ENCODE measurements at places on chromosomes 3 and 15. TPM values are rescaled to one million over a fixed set of nuclear protein-coding genes. Genes with fewer than 3 reads are reported as not detected.

DAPK2 gene
- 7.3 TPM for total RNA-seq

HIGD2B gene
- total RNA-seq = not detected

SLC15A2 gene
- total RNA-seq = 1.1 TPM

FRG2C gene
- total RNA-seq = not detected

- H3K27ac ChIP-seq = no peak overlapping the region
- no peak overlapping the region for H3K4me3 ChIP-seq
- no peaks in the 10 kb centered on the region for H3K36me3 ChIP-seq
- H3K27me3 ChIP-seq = no peaks in the 10 kb centered on the region
Measured at GRCh38 chr3:61682671-61683548, 121.5 kb downstream of the PTPRG start.

DNA sequence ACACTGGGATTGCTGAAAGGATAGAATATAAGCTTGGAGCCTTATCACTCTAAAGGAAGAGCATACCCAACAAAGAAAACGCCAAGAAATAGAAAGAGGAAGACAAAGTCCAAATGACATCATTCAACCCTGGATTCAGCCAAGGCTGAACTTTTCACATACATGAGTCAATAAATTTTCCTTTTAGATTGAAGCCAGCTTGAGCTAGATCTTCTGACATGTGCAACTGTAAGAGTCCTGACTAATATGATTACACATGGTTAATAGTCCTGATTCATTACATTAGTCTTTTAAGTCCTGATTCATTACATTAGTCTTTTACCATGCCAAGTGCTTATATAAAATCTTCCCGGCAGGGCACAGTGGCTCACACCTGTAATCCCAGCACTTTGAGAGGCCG lies 13.6 kb upstream of the DENND6A start:
- H3K4me1 ChIP-seq = peaks cover 12% of the 10 kb centered on the region
- H3K27ac ChIP-seq = no peak overlapping the region
- H3K36me3 ChIP-seq = no peaks in the 10 kb centered on the region
- no peak overlapping the region for H3K4me3 ChIP-seq
- DNase-seq = no peak

GRCh38 chr15:26667222-26667988 lies 105.5 kb downstream of the GABRB3 start:
- no peak for DNase-seq
- H3K27me3 ChIP-seq = no peaks in the 10 kb centered on the region
- H3K36me3 ChIP-seq = no peaks in the 10 kb centered on the region

DNA sequence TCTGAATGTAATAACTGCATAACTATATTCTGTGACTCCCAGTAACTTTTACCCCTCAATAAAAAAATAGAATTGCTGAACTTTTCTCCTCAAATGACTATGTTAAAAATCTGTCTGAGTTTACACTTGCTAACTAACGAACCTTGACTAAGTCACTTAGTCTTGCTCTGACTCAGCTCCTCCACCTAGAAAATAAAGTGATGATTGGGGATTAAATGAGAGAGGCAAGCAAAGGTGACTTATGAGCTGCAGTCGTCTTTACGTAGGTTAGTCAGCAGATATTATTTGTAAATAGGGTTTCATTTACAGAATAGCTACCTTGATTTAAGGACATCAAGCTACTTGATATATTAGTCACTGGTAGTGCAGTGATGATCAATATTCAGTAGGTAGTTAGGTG lies 476.9 kb downstream of the MECOM start:
- no peak overlapping the region for H3K27ac ChIP-seq
- H3K4me1 ChIP-seq = peaks cover 11% of the 10 kb centered on the region
- H3K27me3 ChIP-seq = no peaks in the 10 kb centered on the region
- DNase-seq = no peak
- H3K36me3 ChIP-seq = no peaks in the 10 kb centered on the region

DNA sequence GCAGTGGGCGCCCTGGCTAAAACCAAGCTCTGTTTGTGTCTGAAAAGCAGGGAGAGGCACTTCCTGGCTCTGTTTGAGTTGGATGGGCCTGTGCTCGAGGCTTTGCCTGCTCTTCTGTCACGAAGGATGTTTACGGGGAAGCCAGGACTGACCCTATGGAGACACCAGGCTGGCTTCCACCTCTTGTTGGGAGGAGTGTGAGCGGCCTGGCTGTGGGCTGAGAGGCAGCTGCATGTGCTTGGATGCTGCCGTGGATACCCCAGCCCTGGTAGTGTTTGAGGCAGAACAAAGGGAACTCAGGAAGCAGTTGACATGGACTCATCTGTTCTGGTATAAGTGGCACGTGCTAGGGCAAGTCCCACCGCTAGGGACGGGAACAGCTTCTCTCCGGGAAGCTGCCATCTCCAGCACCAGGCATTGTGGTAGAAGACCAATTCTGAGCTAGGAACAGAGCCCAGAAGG lies 17.6 kb upstream of the SLC41A3 start:
- H3K4me1 ChIP-seq = peaks cover 22% of the 10 kb centered on the region
- peak overlapping the region; percentile 72 for H3K27ac ChIP-seq
- peak; percentile 68 for DNase-seq
- no peaks in the 10 kb centered on the region for H3K27me3 ChIP-seq
- H3K4me3 ChIP-seq = no peak overlapping the region
- H3K36me3 ChIP-seq = peaks cover 29% of the 10 kb centered on the region

GRCh38 chr3:14791343-14791945 lies 27.3 kb upstream of the FGD5 start:
- peaks cover 19% of the 10 kb centered on the region for H3K27me3 ChIP-seq
- H3K27ac ChIP-seq = no peak overlapping the region
- H3K4me1 ChIP-seq = peaks cover 16% of the 10 kb centered on the region
- DNase-seq = no peak
- H3K36me3 ChIP-seq = no peaks in the 10 kb centered on the region

GRCh38 chr3:29186131-29186599 lies 94.7 kb upstream of the RBMS3 start:
- H3K27ac ChIP-seq = no peak overlapping the region
- no peaks in the 10 kb centered on the region for H3K36me3 ChIP-seq
- H3K27me3 ChIP-seq = no peaks in the 10 kb centered on the region
- DNase-seq = no peak
- H3K4me1 ChIP-seq = no peaks in the 10 kb centered on the region
- no peak overlapping the region for H3K4me3 ChIP-seq

- no peaks in the 10 kb centered on the region for H3K4me1 ChIP-seq
- no peaks in the 10 kb centered on the region for H3K36me3 ChIP-seq
- H3K27me3 ChIP-seq = no peaks in the 10 kb centered on the region
- no peak for DNase-seq
- no peak overlapping the region for H3K27ac ChIP-seq
- H3K4me3 ChIP-seq = no peak overlapping the region
Measured at GRCh38 chr15:43702174-43702573, 8.5 kb downstream of the CKMT1A start.

DNA sequence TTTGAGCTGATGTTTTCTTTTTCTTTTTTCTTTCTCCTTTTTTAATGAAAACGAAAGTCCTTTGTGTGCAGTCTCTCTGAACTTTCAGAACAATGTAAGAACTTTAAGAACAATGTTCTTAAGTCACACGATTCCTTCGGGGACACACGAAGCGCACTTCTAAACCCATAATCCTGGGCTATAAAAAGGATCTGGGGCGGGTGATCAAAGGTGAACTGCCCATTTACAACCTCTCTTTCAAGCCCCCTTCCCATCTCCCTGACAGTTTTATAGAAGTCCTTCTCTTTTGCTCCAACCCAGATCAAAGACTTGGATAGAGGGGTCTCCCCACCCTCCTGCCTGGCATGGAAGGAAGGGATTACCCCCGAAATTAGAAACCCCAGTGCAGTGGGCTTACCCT lies 126.8 kb downstream of the BDH1 start:
- H3K27ac ChIP-seq = no peak overlapping the region
- peaks cover 35% of the 10 kb centered on the region for H3K4me1 ChIP-seq
- no peaks in the 10 kb centered on the region for H3K27me3 ChIP-seq
- H3K36me3 ChIP-seq = no peaks in the 10 kb centered on the region

DNA sequence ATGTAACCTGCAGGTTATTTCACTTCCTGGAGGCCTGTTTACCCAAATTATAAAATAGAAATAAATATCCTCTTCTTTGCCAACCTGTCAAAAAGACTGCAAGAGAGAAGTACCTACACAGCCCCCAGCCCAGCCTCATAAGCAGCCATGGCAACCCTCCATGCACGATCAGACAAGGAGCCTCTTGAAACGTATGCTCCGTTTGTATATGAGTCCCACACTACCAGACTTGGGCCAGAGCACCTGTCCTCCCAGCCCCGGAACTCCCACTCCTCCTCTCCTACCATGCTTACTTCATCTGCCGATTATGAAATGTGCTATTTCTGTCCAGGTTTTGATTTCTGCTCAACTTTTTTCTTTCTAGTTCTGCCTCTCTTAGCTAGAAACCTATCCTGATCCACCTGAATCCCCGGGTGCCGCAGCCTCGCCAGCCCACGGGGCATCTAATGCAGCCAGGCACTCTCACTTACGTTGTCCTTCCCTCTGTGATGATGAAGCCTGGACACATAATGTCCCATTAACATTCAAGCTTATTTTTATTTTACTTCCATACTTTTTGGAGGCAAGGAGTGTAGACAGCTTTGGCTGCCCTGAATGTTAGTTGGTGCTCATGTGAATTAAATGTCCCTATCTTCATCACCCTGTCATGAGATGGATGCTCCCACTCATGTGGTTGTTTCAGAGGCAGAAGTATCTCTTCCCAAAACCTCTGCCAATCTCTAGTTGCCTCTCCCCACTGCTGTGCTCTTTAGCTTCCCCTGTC lies 73.8 kb downstream of the MB21D2 start:
- no peak overlapping the region for H3K4me3 ChIP-seq
- H3K36me3 ChIP-seq = no peaks in the 10 kb centered on the region
- DNase-seq = no peak
- no peaks in the 10 kb centered on the region for H3K27me3 ChIP-seq

DNA sequence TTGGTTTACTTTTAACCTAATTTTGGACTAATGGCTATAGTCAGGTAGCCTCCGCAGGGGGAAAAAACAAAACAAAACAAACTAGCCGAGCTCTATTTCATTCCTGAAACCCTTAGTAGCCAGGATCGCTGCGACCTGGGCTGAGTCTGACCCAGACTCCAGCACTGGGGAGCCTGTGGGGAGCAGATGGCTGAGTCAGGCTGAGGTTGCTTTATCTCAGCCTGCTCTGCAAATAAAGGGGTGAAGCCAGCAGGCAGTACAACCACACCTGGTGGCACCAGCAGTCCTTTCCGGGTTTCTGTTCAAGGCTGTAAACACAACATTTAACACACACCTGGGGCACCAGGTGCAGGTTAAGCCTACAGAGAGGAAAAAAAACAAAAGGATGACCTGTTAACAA lies 27.3 kb downstream of the ABHD2 start:
- H3K4me1 ChIP-seq = peaks cover 98% of the 10 kb centered on the region
- H3K36me3 ChIP-seq = peaks cover 34% of the 10 kb centered on the region
- no peaks in the 10 kb centered on the region for H3K27me3 ChIP-seq
- no peak overlapping the region for H3K4me3 ChIP-seq

Data from esophagus muscularis mucosa (tissue), 4 donors.